ENCODE measurements at places on chromosomes 6 and 20.

DNA sequence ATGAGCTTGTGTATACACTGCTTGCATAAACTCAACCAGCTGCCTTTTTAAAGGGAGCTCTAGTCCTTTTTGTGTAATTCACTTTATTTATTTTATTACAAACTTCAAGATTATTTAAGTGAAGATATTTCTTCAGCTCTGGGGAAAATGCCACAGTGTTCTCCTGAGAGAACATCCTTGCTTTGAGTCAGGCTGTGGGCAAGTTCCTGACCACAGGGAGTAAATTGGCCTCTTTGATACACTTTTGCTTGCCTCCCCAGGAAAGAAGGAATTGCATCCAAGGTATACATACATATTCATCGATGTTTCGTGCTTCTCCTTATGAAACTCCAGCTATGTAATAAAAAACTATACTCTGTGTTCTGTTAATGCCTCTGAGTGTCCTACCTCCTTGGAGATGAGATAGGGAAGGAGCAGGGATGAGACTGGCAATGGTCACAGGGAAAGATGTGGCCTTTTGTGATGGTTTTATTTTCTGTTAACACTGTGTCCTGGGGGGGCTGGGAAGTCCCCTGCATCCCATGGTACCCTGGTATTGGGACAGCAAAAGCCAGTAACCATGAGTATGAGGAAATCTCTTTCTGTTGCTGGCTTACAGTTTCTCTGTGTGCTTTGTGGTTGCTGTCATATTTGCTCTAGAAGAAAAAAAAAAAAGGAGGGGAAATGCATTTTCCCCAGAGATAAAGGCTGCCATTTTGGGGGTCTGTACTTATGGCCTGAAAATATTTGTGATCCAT lies 15.3 kb downstream of the TNFAIP3 start:
- no peak for DNase-seq

- DNase-seq: no peak
Observed at GRCh38 chr6:137452333-137452894, 41.8 kb downstream of the OLIG3 start.

DNA sequence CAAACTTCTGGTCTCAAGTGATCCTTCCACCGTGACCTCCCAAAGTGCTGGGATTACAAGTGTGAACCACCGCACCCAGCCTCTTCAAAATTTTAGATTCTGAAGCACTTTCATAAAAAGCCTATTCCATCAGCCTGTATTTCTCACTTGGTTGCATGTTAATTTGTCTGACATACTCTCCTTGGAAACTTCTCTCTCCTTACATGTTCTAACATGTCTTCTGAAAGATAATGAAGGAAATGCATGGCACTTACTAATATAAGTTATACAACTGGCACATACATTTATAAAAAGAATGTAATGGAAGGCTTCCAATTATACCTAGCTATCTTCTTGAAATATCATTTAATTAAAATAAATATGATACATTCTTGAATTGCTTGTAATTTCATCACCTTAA lies 597.5 kb downstream of the TBC1D32 start:
- no peak for DNase-seq

DNA sequence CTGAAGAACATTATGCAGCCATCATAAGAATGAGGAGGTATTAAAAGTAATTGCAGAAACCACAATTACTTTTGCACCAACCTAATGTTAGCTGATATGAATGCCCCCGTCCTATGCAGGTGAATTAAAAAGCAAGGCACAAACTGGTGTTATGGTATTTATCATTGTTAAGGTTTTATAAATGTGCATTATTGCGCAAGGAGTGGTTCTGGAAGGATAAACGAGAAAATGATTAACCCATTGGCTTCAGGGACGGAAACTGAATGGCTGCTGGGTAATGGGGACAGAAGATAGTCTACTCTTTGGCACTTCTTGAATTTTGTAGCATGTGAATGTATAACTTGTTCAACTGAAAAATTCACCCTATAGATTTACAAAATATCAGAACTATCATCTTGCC lies 148.6 kb upstream of the SALL4 start:
- no peak for DNase-seq

DNA sequence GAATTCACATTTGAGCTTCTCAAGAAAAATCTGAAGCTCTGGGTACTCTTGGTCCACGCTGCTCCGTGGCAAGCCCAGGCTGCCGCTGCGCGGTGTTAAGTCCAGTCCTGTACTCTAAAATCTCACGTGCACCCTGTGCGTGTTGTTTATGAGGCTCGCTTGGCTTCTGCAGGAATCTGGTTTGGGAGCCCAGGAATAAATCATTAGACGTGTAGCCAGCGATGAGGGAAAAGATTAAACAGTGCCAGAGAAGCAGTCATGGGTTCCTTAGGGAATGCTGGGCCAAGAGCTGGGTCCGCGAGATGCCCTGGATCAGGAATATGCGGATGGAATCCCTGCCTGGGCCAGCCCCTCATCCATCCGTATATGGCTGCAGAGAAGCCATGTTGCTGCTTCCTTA lies 87.3 kb downstream of the KCNB1 start:
- DNase-seq: no peak

- DNase-seq: no peak
Observed at GRCh38 chr6:100426241-100426640, 38.5 kb downstream of the SIM1 start.

- DNase-seq: no peak
Observed at GRCh38 chr6:111086685-111087084, 618 bp upstream of the SLC16A10 start.

DNA sequence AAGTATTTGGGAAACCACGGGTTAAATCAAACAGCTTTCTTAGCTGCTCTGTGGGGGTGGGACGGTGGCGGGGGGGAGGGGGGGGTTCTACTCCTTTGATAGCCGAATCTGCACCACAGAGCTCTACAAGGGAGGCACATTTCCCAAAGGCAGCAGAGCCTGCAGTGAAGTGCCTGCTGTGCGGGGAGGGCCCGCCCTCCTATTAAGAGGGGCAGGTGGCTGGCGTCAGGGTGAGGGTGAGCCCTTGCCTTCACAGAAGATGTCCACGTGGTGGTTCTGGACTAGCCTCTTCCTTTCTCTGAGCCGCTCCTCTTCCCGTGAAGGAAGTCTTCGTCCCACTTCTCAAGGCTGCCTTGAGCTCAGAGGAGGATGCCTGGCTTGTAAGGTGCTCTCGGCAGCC lies 174.9 kb upstream of the THBS2 start:
- DNase-seq: no peak

- no peak for DNase-seq
Observed at GRCh38 chr20:63129376-63129965, 86.5 kb downstream of the YTHDF1 start.

- no peak for DNase-seq
Observed at GRCh38 chr6:501891-502601, 110.5 kb downstream of the IRF4 start.

GRCh38 chr6:147546501-147547368 lies 38.2 kb downstream of the SAMD5 start:
- no peak for DNase-seq

GRCh38 chr6:113057567-113058053 lies 710.5 kb downstream of the RFPL4B start:
- DNase-seq: no peak

DNA sequence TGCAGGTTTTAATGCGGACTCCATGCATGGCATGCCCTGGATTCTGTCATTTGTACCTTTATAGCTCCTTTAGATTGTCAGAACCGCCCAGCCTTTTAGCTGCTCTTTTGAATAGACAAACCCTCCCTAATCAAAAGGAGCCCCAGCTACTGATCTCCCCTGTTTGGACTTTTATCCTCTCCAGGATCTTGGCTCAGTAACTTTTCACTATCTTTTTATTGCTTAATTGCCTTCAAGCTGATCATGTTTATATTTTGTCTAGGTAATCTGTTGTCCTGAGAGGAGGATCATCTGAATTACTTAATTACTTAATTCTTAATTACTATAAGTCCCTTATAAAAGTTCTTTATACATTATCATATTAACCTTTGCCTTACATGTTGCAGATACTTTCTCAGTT lies 93.2 kb downstream of the HIVEP1 start:
- DNase-seq: no peak

GRCh38 chr6:149615805-149616204 lies 32.7 kb downstream of the KATNA1 start:
- DNase-seq: no peak

- no peak for DNase-seq
Observed at GRCh38 chr6:118770112-118770788, 118.9 kb upstream of the CEP85L start.

- DNase-seq: peak; percentile 45
Observed at GRCh38 chr6:160455541-160456213, 107.5 kb downstream of the SLC22A3 start.

DNA sequence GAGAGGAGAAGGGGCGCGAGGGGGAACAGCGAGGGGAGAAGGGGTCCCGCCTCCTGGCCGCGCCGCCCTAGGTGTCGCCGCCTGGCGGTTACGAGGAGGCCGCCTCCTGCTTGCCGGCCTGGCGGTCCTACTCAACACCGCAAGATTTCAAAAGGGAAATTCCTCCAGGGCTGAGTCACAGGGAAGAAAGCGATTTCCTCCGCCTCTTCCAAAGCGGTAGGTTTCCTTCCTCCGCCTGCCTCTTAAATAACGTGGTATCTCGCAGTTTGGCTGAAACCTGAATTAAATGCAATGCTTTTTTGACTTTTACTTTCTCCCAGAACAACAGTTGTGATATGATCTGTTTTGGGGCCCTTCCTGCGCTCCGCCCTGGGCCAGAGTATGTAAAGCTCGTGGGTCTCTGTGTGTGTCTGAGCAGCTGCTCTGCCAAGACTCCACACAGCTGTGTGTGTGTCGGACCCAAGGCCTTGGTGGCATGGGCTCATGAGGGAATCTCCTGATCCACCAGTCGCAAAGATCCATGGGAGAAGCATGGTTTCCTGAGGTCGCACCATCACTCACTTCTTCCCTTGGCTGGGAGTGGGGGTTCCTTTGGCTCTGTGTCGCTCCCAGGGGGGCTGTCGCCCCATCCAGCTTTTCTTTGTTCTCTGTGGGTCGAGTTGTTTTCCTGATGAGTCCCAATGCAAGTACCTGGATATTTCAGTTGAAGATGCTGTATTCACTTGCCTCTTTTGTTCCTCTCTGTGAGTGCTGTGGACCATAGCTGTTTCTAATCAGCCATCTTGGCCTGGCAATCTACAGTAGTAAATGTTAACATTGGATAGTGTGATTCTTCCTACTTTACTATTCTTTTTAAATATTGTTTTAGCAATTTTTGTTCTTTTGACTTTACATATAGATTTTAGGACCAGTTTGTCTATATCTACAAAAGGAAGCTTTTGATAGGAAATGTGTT lies 31.6 kb upstream of the NOTCH4 start:
- peak; percentile 19 for DNase-seq

- DNase-seq: no peak
Observed at GRCh38 chr6:17393892-17394631, 667 bp downstream of the CAP2 start.

GRCh38 chr6:5271926-5272325 lies 10.6 kb downstream of the FARS2 start:
- DNase-seq: no peak

DNA sequence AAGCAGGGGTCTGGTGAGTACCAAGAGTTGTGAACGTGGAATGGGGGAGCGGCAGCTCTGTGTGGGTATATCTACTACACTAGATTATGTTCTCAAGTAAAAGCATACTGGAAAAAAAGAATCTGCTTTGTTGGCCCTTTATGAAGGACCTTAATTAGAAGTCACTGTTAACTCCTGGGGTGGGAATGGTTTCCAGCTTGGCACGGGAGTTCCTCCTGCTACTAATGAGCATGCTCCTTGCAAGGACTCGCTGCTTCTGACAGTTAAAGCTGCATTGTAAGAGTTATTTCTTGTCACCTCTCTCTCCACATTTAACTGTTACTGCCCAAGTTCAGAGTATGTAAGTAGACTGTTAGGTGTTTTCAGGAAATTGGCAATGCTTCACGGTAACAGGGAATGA lies 292.7 kb downstream of the ZFAND3 start:
- no peak for DNase-seq

- DNase-seq: no peak
Observed at GRCh38 chr6:127457456-127458064, 1.6 kb downstream of the KIAA0408 start.

DNA sequence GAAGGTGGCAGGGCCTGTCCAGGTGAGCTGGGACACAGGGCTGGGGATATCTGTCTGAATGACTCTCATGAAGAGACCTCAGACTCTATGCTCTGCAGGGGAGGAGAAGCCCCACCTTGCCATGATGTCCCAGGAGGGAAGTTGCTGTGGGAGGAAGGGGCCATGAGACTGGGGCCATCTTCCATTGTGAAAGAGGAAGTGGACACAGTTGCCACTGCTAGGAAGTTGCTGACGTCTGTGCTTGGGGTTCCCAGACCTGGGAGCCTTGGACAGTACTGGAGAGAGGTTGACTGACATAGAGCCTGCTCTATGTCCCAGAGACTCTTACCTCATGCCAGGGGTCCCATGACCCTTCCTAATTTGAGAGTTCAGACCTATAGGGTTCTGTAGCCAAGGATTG lies 24.5 kb downstream of the SIRPB1 start:
- DNase-seq: no peak

- no peak for DNase-seq
Observed at GRCh38 chr6:112007805-112008204, 46.1 kb upstream of the CCN6 start.

DNA sequence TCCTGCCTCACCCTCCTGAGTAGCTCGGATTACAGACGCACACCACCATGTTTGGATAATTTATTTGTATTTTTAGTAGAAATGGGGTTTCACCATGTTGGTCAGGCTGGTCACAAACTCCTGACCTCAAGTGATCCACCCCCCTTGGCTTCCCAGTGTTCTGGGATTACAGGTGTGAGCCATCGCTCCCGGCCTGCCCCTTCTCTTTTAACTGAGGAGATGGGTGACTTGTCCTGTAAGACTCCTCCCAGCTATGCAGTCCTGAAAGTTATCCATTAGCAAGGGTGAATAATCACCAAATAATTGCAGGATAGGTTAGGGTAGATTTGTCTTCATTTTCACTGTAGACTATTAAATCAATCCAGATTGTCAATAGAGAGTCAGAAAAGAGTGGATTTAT lies 40.5 kb upstream of the JARID2 start:
- no peak for DNase-seq

DNA sequence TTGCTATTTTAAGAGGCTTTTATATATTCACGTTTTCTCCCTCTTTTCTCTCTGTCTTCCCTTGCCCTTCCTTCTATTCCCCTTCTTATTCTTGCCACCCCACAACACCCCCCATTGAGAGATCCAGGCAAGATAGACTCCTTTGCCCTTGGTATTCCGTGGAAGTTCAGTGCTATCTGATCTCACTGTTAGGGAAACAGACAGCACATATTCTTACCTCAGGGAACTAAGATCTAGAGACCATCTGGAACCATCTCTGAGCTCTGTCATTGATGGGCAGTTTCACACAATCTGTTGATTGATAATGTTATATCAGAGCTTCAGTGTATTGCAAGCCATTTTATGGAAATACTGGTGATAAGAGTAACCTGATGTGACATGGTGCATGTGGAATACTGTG lies 228.8 kb downstream of the ARID1B start:
- DNase-seq: no peak

- DNase-seq: no peak
Observed at GRCh38 chr20:51411870-51412269, 130.6 kb downstream of the NFATC2 start.

- no peak for DNase-seq
Observed at GRCh38 chr6:46736906-46737305, 1.7 kb upstream of the PLA2G7 start.

Measured in hematopoietic multipotent progenitor cell treated with erythropoietin and hydrocortisone succinate and interleukin-3 and kit ligand, for 15 days (in vitro differentiated cells).